ENCODE measurements at places on chromosomes 2 and 18.

DNA sequence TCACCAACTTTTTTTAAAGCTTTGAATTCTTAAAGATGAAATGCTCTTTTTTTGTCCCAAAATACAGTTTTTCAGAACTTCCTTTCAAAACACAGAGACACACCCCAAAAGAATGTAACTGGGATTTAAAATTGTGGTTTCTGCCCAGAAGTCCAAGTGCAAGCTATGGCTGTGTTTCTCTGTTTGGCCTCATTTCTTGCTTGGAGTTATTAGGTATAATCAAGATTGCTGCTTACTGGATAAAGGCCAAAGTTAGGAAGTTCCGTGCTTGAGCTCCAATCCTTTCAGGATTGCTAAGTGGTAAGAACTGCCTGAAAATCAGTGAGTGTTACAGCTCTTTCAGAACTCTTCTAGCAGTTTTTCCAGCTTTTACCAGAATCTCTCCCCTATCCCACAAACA lies 16.9 kb downstream of the ZBTB7C start:
- DNase-seq, result no peak

GRCh38 chr18:51013259-51013658 lies 16.8 kb upstream of the SMAD4 start:
- no peak for DNase-seq

- DNase-seq, result no peak
Observed at GRCh38 chr2:81835321-81836000, 1530.9 kb upstream of the LRRTM1 start.

GRCh38 chr2:109126501-109126860 lies 2.5 kb upstream of the SH3RF3 start:
- DNase-seq, result no peak

- DNase-seq, result no peak
Observed at GRCh38 chr2:174074831-174075230, 109.7 kb upstream of the SP3 start.

GRCh38 chr2:105409717-105410116 lies 10.9 kb upstream of the FHL2 start:
- DNase-seq, result no peak

DNA sequence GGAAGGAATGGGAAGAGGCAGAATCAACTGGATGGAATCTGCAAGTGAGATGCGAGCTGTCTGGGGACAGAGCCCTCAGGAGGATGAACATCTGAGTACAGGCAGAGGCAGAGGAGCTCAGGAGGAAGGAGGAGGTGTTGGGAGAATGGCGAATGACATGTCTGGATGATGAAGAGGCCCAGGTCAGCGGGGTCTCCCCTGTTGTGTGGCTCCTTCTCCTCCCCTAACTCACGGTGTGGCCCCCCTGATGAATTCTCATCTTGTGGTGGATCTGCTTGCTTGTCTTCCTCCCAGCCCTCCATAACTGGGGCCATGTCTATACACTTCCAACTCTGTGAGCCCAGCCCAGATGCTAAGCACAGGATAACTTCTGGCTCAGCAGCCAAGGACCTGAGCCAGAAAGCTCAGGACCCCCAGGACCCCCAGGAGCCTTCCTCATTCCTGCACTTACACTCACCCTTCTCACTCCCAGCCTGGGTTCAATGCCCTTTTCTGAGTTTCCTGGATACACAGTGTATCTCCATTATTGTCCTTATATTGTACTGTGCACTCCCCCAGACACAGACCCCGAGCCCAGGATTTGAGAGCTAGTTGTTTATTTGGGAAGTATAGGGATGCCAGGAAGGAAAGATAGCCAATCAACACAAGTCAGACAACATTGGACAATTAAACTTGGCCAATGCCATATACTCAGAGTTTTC lies 678.6 kb upstream of the HS6ST1 start:
- DNase-seq, result no peak

DNA sequence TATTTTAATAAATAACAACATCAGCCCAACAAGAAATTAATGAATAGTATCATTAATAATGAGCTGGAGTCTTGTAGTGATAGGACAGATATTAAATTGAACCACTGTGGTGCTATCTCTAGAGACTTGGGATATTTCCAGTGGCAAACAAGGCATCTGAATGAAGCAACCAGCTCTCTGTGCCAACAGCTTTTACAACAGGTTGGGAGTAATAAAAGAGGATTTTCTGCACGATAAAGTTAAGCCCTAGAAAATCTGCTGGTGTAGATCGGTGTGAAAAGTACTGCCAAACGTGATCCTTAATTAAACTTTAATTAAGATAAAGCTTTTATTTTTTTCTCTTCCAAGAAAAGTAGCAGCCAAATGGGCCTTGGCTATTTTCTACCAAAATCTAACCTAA lies 385.5 kb downstream of the NR4A2 start:
- no peak for DNase-seq

GRCh38 chr2:29235411-29235810 lies 120.2 kb downstream of the CLIP4 start:
- DNase-seq, result no peak

- DNase-seq, result no peak
Observed at GRCh38 chr2:145910416-145910815, 1390.5 kb upstream of the ZEB2 start.

- no peak for DNase-seq
Observed at GRCh38 chr2:39803839-39804238, 24.8 kb upstream of the THUMPD2 start.

GRCh38 chr2:200367155-200367554 lies 60.7 kb downstream of the SPATS2L start:
- DNase-seq, result no peak

DNA sequence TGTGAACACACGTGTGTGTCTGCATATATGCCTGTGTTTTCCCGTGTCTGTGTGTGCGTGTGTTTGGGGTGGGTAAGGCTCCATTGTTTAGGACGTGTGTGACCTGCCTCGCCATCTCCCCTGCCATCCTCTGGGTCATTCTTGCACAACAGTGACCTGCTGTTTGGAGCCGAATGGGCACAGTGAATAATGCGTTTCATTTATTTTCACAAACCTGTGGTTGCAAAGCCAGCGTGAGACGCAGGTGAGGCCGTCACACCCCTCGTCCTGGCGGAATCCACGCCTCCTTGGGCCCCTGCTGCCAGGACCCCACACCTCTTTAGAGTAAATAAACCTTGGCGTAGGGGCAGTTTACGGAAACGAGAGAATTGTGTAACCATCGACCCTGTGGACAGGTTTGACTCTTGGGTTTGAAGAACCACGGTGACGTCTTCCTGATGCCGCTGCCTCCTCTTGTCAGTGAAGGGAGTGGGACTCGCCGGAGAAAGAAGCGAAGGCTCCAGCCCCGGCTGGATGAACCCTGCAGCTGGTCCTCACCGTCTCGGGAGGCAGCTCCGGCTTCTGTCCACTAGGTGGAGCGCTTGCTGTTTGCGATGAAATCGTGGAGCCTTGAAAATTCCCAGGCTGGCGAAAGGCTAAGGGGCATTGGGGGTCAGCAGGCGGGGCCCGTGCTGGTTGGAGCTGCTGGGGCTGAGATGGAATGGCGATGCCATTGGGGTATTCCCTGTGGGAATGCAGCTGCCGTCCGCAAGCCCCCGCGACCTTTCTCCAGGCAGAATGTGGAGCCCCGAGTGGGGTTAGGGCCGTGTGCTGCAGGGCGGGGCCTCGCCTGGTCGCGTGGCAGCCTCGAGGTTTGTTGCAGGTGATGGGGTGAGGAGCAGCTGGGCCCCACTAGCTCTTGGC lies 81.1 kb downstream of the RTP5 start:
- no peak for DNase-seq

DNA sequence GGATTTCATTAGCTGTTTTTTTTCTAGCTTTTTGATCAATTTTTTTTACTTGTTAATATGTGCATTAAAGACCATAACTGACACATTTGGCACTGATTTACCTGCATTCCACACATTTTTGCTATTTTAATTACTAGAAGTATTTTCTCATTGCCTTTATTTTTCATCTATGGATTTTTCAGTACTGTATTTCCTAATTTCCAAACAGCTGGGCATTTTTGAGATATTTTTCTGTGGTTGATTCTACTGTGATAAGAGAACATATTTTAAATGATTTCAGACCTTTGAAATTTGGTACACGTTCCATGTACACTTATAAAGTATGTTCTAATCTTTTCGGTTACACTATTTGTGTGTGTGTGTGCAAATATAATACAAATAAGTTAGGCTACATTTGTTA lies 135.3 kb downstream of the PARD3B start:
- DNase-seq, result no peak

- no peak for DNase-seq
Observed at GRCh38 chr18:22505141-22505591, 87.5 kb upstream of the CTAGE1 start.
